Fibroblast of gingiva (primary cell): ENCODE measurements at places on chromosomes 7 and 10.

- DNase-seq, result no peak
Observed at GRCh38 chr7:28955718-28956607, 2.2 kb downstream of the TRIL start.

DNA sequence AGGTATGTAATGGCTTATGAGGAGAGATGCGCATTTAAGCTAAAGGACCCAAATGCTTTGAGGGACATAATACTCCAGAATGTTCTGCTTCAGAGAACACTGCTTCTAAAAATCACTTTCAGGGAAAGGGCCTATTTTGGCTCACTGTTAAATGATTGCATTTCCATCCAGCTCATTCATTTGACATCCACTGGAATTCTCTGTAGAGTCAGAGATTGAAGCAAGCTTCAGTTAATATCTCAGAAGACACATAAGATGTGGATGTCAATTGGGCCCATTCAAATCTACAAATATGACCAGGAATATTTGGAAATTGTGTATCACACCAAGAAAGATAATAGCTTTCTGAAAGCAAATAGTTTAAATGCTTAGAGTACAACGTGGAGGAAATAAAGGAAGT is 209.9 kb upstream of the VSTM2A start:
- no peak for DNase-seq

DNA sequence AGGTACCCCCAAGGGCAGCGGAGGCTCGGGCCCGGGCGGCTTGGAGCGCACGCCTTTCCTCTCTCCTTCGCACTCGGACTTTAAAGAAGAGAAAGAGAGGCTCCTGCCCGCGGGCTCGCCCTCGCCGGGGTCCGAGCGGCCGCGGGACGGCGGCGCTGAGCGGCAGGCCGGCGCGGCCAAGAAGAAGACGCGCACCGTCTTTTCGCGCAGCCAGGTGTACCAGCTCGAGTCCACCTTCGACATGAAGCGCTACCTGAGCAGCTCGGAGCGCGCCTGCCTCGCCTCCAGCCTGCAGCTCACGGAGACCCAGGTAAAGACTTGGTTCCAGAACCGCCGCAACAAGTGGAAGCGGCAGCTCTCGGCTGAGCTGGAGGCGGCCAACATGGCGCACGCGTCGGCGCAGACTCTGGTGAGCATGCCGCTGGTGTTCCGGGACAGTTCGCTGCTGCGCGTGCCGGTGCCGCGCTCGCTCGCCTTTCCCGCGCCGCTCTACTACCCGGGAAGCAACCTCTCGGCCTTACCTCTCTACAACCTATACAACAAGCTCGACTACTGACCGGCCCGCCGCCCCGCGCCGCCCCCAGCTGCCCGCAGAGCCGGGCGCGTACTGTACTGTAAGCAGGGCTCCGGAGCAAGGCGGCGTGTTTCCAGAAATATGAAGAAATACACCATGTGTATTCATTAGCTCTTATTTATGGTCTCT is 1.8 kb downstream of the HMX2 start:
- DNase-seq, result peak; percentile 36

GRCh38 chr7:2520131-2520760 is 672 bp downstream of the LFNG start:
- no peak for DNase-seq

GRCh38 chr10:114286921-114287320 is 47.9 kb downstream of the VWA2 start:
- no peak for DNase-seq

GRCh38 chr10:23535381-23535780 is 96.5 kb downstream of the OTUD1 start:
- no peak for DNase-seq

DNA sequence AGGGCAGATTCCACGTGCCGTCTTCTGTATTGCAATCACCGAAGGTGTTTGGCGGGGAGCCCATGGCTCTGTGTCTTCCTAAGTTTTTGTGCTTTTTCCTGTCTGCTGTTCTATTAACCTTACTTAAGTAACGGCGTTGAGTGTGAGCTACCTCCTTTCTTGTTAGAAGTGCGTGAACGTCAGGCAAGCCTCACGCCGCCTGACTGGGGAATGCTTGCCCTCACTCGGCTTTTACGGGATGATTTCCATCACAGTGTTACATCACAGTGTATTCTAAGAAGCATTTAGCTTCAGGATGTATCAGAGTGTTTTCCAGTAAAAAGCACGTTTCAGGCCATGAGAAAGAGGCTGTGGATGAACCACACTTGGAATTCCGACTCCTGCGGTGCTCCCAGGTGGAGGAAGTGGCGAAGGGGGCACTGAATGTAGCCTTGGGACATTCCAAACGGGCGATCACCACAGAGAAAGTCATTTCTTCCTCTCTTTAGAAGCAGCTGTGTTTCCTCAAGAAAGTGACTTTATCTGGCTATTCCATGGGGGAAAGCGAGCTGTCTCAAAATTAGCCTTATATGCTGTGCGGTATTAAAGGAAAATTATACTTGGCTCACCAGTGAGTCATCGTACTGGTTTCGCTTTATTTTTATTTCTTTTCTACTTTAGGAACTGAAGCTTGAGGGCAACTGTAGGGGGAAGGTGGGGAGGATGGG is 290.7 kb downstream of the KLF6 start:
- DNase-seq, result no peak

- no peak for DNase-seq
Observed at GRCh38 chr7:77382532-77382931, 33.6 kb downstream of the GSAP start.

DNA sequence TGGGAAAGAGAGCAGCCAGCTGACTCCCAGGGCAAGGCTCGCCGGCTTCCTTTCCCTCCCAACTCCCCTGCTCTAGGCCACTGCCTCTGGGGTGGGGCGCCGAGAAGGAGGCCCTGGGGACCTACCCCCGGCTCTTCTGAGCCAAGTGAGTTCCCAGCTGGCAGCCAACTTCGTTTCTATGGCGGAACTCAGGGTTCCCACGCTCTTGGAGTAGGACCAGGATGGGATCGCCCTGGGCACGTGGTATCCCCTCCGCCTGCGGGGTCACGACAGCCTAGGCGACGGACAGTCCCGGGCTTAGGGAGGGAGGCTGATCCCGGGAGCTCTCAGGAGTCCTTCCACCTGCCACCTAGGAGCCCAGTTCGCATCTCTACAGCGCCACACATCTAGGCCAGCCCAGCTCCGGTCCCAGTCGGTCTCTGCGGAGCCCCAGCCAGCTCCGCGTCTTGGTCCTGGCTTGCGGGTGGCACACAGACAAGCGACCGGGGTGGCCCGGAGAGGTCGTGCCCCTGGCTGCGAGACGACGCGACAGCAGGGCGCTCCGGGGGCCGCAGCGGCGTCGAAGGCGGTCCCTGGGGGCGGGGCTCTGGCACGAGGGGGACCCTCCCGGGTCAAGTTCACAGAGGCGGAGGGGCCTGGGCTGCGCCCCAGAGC is 20.5 kb upstream of the GATA3 start:
- DNase-seq, result no peak
